ENCODE measurements at places on chromosomes 11 and 22. TPM values are rescaled to one million over a fixed set of nuclear protein-coding genes. Genes with fewer than 3 reads are reported as not detected.

GRCh38 chr22:50704510-50705218 lies 32.0 kb downstream of the SHANK3 start:
- DNase-seq = no peak

DNA sequence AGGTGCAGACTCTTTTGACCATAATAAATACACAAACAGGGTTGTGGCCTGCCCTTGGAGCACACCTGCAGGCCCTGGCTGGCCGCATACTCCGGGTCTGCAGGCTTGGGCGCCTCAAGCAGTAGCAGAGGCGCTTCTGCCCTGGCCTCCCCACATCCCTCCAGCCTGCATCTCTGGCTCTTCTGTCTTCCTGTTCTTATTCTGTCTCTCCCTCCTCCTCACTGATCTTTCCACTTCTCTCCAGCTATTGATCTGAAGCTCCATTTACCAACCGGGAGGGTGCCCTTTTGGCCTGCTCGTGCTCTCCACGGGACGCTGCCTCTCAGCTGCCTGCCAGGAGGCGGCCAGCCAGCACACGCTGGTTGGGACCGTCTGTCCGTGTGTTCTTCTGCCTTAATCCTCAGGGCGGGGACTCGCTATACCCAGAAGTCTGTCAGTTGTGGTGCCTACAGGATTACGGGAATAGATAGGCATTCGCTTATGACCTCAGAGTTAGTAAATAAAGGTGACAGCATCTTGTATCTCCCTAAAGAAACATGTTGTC lies 5.2 kb downstream of the UPB1 start:
- no peak for DNase-seq

- no peak for DNase-seq
Observed at GRCh38 chr11:36273110-36273509, 16.1 kb downstream of the COMMD9 start.

GRCh38 chr11:5021996-5022395 lies 24.3 kb upstream of the OR52J3 start:
- DNase-seq = no peak

DNA sequence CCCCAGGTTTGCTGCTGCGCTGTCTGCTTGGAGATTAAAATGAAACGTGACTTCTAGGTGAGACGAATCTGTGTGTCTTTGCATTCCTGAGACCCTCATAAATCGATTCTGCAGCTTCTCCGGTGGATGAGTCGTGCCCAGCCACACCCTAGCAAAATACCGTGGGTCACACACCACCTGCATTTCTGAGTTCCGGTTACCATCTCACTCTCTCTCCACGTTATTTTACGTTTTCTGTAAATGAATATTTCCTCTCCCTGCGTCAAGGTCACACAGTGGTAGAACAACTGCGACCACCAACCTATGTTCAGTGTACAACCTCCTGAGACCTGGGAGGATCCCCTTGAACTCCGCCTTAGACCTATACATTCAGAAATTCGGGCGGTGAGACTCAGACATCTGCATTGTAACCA lies 1.1 kb downstream of the YWHAH start:
- no peak for DNase-seq

GRCh38 chr11:70142221-70142875 lies 60.7 kb upstream of the FADD start:
- no peak for DNase-seq

DNA sequence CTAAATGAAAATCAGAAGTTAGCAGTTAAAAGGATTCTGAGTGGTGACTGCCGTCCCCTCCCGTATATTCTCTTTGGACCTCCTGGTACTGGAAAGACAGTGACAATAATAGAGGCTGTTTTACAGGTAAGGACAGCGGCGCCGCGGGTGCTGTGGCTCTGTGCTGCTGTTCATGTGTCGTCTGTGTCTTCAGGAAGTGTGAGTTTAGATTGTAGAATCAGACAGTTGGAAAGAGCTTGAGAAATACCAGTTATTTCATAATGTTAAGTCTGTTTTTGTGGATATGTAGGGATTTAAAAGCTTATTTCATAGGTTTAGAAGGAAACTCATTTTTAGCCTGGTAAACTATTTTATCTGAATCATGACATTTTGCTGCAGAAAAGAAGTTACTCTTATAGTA lies 27.4 kb upstream of the PANX2 start:
- no peak for DNase-seq

The FGF3 gene
- total RNA-seq = not detected

The PDGFD gene
- not detected for total RNA-seq

The KCTD17 gene
- 17.2 TPM for total RNA-seq

The DNAJB7 gene
- total RNA-seq = not detected

- no peak for DNase-seq
Observed at GRCh38 chr22:49517667-49518185, 309.9 kb downstream of the BRD1 start.

GRCh38 chr22:35538801-35539321 lies 1.8 kb upstream of the RASD2 start:
- DNase-seq = no peak

The DYNC2H1 gene
- total RNA-seq = 5.9 TPM

The DUSP8 gene
- 7.7 TPM for total RNA-seq

- no peak for DNase-seq
Observed at GRCh38 chr11:94749369-94749768, 18.8 kb upstream of the AMOTL1 start.

The FAM83F gene
- 17.1 TPM for total RNA-seq
